IPS DF 6.9 (cell line): ENCODE measurements at places on chromosomes 1 and 21.

- no peak for DNase-seq
These were observed 28.2 kb upstream of the CNTN2 start for GRCh38 chr1:205014783-205015182.

DNA sequence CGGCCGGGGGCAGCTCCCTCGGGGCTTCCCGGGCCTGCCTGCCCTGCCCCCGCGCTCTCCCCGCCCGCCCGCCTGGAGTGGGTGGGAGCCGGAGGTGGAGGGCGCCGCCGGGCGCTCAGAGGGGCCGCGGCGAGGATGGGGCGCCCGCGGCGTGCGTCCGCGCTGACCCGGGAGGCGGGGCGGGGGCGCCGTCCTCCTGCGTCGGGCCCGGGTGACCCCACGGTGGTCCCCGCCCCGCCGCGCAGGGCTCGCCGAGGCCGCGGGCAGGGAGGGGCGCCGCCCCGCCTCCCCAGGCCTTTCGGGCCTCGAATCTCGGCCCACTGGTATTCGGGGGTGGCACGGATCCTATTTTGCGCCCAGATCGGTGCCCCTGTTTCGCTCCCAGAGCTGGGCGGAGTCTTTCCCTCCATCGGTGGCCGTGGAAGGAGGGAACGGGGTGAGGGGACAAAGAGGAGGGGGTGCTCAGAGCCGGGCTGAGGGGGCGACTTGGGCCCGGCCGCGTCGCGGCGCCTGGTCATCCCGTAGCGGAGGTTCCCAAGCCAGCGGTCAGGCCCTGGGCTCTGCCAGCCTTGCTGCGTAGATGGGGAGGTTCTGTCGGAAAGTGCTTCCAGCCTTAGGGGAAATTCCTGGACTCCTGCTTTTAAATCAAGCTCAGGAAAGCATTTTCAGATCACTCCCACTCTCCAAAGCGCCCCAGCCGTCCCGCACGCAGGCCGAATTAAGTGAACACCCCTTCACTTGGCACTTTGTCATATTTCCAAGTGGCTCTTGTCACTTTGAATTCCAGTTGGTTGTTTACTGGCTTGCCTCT, 545 bp downstream of the PATJ start:
- DNase-seq, result no peak

- no peak for DNase-seq
These were observed 5.3 kb downstream of the DTL start for GRCh38 chr1:212040629-212041412.

DNA sequence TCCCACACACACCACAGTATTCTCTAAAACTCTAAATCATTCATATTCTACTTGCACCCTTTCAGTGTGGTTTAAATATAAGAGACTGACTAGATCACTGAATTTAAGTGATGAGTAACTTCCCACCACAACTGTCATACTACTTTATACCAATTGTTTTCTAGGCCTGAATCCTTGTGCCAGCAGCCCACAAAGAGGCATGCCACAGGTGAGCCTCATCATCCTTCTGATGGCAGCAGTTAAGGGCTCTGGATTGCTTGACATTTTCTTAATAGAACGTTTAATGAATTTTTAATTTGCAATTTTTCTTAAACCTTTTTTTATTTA, 9.6 kb downstream of the C1orf105 start:
- no peak for DNase-seq

DNA sequence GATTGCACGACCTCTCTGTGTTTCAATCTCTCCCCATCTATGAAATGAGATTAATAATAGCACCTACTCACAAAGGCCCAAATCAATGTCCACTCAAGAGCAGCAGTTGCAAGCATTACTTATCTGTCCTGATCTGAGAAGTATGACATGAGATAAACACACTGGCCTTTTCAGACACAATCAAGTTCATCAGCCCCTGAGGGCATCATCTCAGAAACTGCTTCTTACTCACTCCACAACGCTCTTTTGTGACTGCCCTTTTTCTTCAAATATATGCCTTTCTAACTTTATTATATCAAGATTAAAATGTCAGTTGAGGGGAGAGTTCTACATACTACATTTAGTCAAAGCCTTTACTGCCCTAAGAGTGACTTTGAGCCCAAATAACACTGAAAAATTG, 371.9 kb upstream of the SPAG17 start:
- no peak for DNase-seq

DNA sequence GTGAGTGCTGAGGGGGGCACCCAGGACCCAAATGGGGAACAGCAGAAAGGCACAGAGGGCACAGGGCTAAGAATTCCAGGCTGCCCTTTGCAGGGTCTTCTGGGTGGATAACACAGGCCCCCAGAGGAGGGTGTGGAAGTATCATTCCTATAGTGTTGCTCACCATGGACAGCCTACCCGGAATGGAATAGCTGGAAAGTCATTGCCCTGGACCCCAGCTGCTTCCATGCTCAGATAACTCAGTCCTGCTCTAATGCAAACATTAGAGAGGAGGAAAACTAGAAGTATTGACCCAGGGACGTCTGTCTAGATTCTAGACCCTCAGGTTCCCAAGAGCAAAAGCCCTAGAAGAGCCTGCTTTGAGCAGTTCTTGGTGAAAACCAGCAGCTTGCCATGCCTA, 24.7 kb downstream of the SLC6A17 start:
- DNase-seq, result no peak

- DNase-seq, result no peak
These were observed 492.1 kb downstream of the LMO4 start for GRCh38 chr1:87820668-87821334.

DNA sequence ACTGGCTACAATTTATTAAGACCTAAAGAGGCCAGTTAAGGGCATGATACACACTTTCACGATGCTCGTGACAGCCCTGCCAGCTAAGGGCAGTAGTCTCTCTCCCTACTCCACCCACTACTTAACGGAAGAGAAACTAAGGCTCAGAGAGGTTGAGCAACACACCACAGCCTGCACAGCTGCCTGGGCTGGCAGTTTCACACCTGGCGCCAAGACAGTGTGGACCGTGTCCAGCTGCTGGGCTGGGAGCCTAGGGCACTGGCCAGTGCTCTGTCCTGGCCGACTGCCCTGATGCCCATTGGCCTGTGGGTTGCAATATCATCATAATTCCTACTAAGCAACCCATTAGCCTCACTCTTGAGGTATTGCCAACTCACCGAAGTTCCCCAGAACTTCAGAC, 27.6 kb downstream of the TENT5C start:
- DNase-seq, result no peak

DNA sequence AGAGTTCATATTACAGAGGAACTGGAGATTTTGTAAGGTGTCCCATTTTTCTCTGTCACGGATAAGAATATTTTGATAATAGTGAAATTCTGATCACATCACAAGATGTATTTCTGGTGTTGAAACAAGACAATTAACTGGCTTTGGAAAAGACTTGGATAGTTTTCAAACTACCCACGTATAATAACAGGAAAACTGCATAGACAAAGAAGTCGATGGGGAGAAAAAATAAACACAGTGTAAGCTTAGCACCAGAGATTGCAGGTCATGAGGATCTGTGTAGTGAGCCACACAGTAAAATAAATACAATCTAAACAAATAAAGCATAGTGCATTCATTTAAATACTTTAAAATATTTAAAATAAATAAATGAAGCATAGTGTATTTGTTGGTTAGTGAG, 452.3 kb upstream of the ADAMTS5 start:
- DNase-seq, result no peak

DNA sequence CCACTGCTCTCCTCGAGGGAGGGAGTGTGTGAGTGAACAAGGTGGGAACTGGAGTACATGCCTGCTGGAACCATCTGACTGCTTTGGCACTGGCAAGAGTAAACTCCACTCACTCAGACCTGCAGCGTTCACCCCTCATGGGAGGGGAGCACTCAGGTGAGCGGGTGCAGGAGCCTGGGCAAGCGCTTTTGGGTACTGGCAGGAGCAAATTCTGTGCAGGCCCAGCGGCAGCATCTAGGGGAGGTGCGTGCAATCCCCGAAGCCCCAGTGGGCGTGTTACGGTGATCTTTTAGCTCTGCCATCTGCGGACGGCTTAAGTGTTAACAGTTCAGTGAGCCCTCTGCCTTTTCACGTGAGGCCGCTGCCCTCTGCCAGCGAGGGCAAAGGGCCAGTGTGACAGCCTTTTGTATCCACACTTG, 127.4 kb downstream of the PATJ start:
- DNase-seq, result no peak

DNA sequence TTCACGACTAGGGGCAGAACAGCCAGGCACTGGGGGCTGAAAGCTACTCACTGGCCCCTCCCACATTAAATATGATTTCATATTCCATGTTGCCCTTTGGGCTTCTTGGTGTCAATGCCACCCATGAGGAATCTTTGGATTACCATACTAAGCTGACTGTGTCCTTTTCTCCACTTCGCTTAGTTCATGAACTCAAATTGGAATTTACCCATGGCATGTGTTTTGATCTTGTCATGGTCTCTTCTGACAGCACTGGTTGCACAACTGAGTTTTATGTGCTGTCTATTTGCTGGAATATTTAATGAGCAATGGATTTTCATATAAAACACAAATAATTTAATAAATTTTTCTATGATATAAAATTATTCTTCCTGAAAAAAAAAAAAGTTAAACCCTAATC, 59.2 kb downstream of the SERBP1 start:
- DNase-seq, result no peak

GRCh38 chr1:47469390-47469759, 31.5 kb downstream of the FOXD2 start:
- no peak for DNase-seq

GRCh38 chr1:167206166-167206835, 14.4 kb upstream of the POU2F1 start:
- no peak for DNase-seq

DNA sequence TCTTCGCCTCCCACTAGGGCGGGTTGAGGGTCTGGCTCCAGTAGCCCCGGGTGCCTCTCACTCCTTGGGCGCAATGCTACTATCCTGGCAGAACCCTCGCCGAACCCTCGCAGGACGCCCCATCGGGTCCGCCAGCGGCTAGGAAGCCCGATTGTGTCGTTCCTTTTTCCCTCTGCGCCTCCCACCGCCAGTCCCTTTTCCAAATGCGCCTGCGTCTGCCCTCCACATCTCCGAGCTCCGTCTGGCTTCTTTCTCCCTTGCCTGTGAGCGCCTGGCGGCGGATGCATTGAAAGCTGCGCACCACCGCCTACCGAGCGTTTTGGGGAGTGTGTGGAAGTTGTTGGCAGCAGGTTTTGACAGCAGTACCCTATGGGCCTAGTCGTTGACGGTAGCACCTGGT, 1.0 kb upstream of the DIRAS3 start:
- DNase-seq, result peak; percentile 27

DNA sequence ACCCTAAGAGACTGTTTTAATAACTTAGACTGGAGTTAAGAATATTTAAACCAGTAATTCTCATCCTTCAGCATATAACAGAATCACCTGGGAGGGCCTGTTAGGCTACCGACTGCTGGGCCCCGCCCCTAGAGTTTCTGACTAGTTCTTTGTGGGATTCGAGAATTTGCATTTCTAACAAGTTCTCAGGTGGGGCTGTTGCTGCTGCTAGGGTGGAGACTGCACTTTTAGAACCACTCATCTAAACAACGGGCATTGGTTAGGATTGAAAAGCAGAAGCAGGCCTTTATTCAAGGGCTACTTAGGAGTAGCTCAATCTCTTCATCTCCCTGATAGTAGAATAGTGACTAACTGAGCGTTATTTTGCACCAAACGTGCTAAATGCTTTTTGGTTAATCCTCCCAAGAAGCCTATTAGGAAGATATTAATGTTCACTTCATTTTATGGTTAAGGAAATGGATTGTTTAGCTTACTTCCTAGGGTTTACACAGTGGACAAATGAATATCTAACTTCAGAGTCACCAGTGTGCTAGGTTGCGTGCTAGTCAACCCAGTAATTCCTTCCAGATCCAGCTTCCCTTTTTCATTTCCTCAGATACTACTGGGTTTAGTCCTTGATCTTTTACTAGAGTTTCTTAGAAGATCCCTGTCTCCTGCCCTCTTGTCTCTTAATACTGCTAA, 31.1 kb upstream of the UAP1 start:
- DNase-seq, result peak; percentile 41

- DNase-seq, result no peak
These were observed 32.9 kb downstream of the FCRL5 start for GRCh38 chr1:157519451-157519850.

- DNase-seq, result no peak
These were observed 53.3 kb downstream of the TAS1R2 start for GRCh38 chr1:18805925-18806849.

DNA sequence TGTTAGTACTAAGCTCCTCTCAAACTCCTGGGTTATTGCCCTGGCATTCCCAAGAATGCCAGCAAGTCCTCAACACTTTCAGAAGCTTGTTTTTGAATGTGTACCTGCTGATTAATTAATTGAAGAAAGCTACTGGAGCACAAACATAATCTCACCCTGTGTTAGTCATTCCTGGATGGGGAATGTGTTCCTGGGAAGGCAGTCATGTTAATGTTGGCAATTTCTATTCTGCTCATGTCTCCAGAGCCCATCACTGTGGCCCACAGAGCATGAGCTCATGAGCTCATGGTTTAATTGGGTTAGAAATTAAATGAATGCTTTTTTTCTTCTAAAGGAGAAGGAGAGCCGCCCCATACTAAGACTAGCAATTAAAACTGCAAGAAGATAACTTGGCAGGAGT, 31.9 kb upstream of the KCNA3 start:
- DNase-seq, result no peak

- no peak for DNase-seq
These were observed 2.2 kb downstream of the PPP2R5A start for GRCh38 chr1:212287261-212287895.

DNA sequence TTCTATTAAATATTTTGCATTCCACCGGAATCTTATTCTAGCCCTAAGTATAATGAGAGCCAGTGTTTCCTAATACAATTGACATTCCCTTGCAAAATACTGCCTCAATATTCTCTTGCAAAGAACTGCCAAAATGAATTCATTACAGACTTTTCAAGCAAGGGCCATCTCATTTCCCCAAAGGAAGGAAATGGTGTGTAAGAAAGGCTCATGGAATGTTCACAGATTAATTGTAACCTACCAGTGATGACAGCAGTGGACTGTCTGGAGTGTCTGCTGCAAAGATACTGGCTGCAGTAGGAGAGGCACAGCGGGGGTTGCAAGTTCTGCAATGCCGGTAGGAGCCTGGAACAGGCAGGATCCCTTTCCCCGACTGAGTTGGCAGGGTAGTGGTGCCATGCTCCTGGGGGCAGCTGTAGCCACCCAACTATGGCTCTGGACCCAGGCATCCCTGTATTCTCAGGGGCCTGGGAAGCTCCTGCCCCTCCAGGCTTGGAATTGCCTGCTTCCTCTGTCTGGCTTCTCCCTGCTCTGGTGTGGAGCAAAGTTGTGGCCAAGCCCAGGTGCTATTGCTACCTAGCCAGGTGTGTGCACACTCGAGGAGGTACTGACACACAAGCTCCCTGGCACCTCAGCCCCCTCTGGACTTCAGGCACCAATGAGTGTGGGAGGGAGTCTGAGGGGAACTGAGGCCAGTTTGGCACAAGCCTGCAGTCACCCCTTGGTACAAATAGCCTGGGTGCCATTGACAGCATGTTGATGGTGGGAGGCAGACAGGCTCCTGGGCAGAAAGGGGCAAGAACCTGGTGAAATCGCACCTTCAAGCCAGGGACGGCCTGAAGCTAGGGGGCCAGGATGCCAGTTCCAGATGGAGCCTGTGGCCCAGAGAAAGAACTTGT, 1371.0 kb downstream of the KCNT2 start:
- DNase-seq, result no peak

- DNase-seq, result no peak
These were observed 25.4 kb downstream of the ZNF362 start for GRCh38 chr1:33281554-33282303.

- no peak for DNase-seq
These were observed 78.1 kb upstream of the B3GALT2 start for GRCh38 chr1:193264313-193265065.
